Stimulated activated CD4-positive, alpha-beta T cell treated with anti-CD3 and anti-CD28 coated beads, Interleukin-1b, Interleukin-23, amount 100 ng/mL, for 48 hours (primary cell): ENCODE measurements at places on chromosomes 1 and 21.
A peak's percentile ranks its signal among the peaks of the same experiment; 100 is the strongest.

DNA sequence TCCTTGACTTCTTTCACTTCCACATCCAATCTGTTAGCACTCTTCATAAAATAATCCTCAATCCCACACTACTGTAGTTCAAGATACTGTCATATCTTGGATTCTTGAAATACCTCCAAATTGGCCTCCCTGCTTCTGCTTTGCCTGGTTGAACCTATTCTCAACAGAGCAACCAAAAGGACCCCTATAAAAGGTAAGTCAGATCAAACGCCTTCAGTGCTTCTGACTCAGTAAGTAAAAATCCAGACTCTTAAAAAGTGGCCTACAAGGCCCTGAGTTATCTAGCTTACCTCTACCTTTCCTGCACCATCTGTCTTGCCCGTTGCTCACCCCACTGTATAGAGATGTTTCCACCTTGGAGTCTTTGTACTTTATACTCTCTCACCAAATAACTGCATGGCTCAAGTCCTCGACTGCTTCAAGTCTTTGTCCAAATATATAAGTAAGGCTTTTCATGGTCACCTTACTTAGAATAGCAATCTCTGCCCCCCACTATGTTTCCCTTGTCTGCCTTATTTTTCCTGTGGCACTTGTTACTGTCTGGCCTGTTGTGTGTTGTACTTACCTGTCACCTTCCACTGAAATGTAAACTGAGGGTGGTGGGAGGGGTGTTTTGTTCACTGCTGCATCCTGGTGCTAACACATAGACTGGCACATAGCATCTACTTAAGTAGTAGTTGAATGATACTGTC lies 5.1 kb upstream of the PIGV start:
- no peak for DNase-seq

GRCh38 chr1:89454845-89455521 lies 69.6 kb upstream of the LRRC8B start:
- peak; percentile 55 for DNase-seq

GRCh38 chr1:86239490-86239889 lies 82.9 kb upstream of the COL24A1 start:
- no peak for DNase-seq

- no peak for DNase-seq
Measured at GRCh38 chr1:108961752-108962486, 1.4 kb downstream of the CLCC1 start.

DNA sequence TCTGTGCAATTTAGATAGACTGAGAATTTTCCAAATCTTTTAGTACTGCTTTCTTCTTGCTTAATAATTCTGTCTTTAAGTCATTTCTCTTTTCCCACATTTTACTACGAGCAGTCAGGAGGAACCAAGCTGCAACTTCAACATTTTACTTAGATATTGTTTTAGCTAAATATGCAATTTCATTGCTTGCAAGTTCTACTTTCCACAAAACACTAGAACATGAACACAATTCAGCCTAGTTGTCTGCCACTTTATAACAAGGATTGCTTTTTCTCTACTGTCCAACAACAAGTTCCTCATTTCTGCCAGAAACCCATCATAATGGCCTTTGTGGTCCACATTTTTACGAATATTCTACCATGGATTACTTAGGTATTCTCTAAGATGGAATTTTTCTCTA lies 36.6 kb downstream of the SORT1 start:
- no peak for DNase-seq

GRCh38 chr1:1179983-1180861 lies 6.5 kb downstream of the TTLL10 start:
- no peak for DNase-seq

DNA sequence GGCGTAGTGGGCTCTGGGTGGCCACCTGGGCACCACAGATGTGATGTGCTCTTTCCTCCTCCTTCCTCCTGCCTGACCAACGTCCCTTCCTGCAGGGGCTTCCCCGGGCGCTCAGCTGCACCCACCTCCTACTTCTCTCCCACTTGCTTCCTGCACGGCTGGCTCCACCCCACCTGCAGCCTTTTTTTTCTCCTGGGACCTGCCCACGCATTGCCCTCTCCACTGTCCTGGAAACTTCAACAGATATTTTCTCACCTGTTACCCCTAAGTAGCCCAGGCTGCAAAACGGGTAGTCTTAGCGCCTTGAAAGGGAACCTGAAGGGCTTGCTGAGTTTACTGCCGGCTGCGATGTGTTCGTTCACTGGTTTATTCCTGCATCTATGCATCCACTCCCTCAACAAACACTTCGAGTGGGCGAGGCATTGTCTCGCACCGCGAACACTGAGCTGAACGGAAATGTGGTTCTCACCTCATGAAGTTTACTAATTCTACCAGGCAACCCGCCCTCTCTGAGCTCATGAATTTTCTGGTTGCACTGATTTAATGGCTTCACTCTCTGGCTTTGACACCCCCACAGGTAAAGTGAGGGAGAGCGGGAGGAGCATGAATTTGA lies 23.6 kb downstream of the ZBTB18 start:
- peak; percentile 50 for DNase-seq

DNA sequence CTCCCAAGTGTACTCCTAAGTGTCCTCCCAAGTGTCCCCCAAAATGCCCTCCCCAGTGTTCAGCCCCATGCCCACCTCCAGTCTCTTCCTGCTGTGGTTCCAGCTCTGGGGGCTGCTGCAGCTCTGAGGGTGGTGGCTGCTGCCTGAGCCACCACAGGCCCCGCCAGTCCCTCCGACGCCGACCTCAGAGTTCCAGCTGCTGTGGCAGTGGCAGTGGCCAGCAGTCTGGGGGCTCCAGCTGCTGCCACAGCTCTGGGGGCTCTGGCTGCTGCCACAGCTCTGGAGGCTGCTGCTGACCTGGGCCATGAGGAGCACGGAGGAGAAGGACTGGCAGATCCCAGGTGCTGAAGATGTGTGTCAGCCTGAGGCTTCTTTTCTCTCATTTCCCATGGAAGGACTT lies 993 bp downstream of the LCE5A start:
- DNase-seq, result no peak

DNA sequence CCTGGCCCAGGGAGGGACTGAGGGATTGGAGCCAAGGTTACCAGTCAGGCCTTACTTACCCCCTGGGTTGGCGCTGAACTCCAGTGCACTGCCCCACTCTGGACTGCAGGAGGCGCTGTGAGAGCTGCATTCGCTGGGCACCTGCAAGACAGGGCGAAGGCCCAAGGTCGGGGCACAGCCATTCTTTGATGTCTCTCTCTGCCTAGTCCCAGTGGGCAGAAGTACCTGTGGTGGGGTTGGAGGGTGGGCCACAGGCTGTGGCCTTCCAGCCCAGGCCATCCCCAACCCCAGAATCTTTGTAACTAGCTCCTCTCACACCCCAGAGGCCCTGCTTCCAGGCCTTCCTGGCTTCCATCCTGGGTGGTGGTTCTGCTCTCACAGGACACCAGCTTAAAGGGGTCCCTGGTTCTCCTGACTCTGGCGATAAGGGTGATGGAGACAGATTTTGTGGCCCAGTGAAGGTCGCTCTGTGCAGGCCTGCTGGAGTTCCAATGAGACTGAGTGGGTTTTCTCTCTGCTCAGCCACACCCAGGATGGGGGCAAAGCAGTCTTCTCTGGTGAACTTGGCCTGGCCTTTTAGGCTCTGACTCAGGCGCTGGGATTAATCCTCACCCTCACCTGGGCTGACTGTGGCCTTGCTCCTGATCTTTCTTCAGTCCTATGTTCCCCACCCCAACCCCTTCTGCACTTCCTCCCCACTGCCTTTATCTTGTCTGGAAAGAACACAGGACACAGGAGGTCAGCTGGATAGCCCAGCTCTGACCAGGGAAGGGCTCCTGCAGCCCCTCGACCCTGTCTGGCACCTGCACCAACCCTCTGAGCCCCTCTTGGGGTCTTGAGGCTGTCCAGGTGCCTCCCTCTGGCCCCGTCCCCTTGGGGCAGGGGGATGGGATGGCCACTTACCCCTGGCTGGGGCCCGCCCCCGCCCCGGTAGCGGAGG lies 954 bp downstream of the MYOG start:
- peak; percentile 42 for DNase-seq

DNA sequence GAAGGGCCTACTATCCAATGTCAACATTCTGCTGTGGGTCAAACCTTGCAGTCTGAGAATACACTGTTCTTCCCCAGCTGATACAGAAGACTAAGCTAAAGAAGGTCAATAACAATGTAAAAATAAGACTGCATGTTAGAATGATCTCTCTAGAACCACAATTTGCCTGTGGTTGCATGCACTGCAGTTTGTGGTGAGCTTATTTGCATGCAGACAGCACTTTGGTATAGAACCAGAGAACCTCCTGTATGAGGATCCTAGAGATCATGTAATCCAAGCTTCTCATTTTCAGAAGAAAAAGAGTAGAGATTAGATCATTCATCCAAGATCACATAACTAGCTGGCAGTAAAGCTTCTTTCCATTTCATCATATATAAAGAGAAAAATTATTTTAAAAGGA lies 15.8 kb downstream of the SYNJ1 start:
- peak; percentile 6 for DNase-seq

DNA sequence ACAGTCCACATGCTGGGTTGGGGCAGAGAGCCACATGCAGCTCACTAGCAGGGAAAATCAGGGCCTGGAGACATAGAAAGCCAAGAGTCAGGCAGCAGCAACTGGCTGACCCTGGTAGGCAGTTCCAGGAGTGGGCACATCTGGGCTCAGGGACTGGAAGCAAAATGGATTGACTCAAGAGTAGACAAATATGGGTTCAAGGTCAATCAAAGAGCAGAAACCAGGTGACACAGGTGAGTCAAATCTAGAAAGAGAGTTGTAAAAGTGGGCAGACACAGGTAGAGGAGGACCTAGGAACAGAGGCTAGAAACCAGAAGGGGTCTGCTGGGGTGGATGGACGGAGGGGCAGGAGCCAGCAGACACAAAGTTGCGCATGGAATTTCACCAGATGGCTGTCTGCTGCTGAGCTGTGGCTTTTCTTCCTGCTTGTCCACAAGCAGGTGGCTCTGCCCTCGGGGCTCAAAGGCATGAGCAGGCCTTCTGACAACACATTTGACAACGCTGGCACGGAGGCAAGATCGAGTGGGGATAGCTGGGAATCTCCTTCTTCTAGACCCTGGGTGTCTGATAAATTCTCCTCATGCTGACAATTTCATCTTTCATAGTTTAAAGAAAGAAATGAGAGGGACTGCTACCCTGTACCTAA lies 40.8 kb upstream of the IGSF3 start:
- no peak for DNase-seq

DNA sequence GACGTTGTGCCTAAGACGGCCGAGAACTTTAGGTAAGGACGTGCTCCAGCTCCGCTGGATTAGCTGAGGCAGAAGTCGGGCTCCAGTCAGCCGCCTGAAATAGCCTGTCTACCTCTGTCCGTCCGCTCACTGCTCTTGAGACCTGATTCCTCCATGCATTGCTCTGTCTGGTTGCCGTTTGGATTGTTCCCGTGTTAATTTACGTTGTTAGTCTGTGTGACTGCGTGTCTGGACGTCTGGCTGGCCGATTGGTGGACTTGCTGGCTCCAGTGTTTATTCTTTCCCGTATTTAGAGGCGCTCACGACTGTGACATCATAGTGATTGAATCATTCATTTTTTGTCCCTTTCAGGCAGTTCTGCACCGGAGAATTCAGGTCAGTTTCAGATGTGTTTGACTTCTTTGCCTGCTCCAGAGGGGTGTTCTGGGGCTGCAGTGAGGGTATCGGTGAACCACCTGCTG lies 684 bp downstream of the PPIH start:
- DNase-seq, result no peak

DNA sequence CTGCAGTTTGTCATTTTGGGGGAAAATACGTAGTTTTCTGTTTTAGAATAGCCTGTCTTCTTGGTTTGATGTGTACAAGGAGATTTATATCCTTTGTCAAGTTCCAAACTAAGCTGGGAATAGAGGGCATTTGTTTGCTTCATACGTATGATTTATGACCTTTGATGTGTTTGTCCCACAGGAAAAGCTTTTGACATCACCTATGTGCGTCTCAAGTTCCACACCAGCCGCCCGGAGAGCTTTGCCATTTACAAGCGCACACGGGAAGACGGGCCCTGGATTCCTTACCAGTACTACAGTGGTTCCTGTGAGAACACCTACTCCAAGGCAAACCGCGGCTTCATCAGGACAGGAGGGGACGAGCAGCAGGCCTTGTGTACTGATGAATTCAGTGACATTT lies 79.9 kb downstream of the LAMC1 start:
- no peak for DNase-seq

- DNase-seq, result no peak
Measured at GRCh38 chr1:154866257-154867063, 3.6 kb downstream of the KCNN3 start.

DNA sequence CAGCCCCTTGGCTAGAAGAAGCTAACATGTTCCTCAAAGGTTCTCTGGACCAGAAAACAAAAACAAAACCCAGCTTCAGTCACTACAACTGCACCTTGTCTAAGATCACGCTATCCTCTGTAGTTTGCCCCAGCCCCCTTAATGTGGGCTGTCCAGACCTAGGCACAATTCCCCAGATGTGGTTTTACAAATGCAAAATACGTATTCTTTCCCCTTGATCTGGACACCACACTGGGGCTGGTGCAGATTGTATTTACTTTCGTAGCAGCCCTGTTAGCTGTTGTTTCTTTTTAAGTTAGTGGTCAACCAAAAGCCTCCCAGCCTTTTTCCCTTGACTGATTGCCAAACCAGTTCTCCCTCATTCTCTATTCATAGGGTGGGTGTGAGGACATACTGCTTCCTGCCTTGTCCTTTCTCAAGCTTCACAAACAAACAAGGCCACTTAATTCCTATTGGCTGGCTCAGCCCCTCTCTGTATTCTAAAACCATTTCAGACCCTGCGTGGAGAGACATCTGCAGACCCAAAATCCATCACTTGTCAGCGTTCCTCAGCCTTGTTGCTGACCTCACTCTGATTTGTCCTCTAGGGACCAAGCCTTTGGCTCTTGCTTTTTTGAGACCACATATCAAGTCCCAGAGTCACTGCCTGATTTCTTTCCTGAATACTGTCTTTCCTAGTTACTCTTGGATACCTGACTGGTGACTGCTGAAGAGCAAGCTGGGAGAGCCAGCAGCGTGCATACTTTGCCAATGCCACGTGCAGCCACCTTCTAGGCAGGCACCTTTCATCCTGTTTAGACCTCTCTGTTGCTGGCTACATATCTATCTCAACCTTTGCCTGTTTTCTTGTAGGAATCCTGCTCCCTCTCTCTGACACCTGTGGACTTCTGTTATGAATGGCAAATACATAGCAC lies 96.4 kb upstream of the RAB3GAP2 start:
- DNase-seq, result no peak

DNA sequence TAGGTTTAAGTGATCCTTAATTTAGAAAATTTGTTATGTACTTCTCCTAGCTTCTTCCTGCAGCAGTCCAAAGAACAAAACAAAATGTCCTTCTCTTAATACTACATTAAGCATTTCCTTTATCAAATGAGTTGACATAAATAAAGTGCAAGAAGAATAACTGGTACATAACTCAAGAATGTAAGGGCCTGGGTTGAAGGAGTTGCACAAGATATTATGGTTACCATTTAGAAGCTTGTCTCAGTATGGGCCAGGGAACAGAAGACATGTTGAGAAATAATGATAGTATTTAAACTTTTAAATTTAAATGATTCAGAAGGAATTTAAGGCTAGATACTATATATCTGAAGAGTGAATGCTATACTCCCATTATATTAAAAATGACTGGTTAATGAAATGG lies 23.5 kb downstream of the SUCO start:
- no peak for DNase-seq

GRCh38 chr21:33292724-33293123 lies 26.6 kb downstream of the IL10RB start:
- no peak for DNase-seq
